ENCODE measurements at places on chromosomes 2 and 18. TPM values are rescaled to one million over a fixed set of nuclear protein-coding genes. Genes with fewer than 3 reads are reported as not detected.

- no peak for DNase-seq
Measured at GRCh38 chr2:183025993-183026392, 12.3 kb downstream of the NCKAP1 start.

- DNase-seq, result no peak
Measured at GRCh38 chr2:12044857-12045256, 298.4 kb downstream of the LPIN1 start.

DOK1 gene
- total RNA-seq, result 20.9 TPM

GRCh38 chr2:43324259-43325106, 98.1 kb upstream of the ZFP36L2 start:
- DNase-seq, result no peak

DNA sequence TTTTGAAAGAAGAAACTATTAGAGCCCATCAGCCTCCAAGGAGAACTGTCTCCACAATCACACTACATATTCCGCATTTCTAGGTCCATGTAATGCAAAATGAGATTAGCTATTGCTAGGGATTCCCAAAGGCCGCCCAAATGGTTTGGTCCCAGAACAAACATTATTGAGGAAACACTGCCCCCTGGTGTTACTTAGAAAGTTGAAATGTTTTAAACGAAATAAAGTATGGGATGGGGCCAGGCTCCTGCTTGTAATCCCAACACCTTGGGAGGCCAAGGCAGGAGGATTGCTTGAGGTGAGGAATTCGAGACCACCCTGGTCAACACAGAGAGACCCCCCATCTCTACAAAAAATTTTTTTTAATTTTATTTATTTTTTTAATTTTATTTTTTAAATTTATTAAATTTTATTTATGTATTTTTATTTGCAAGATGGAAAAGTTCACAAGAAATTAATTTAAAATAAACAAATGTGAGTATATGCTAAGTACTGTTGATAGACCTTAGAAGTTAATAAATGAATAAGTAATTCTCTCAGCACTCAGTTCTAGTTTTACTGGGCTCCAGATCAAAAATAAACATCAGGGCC, 5.5 kb downstream of the NHEJ1 start:
- DNase-seq, result no peak

GRCh38 chr2:21754164-21754788, 630.5 kb downstream of the TDRD15 start:
- DNase-seq, result no peak

GRCh38 chr18:34223164-34223892, 1.4 kb downstream of the NOL4 start:
- DNase-seq, result no peak

GPR45 gene
- total RNA-seq, result not detected

SULT1C2 gene
- 16.3 TPM for total RNA-seq

DNA sequence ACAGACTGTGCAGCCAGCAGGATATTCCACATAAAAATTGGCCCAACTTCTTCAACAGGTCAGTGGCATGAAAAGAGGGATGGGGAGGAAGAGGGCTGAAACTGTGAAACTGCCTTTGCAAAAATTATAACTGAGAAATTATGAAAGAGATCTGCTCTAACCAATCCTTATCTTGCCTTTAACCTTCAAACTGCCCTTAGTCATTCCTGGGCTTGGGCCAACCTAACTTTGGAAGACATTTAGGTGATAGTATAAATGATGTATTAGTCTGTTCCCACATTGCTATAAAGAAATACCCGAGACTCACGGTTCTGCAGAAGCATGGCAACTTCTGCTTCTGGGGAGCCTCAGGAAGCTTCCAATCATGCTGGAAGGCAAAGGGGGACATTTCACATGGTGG, 74.5 kb downstream of the RPL31 start:
- no peak for DNase-seq

DNA sequence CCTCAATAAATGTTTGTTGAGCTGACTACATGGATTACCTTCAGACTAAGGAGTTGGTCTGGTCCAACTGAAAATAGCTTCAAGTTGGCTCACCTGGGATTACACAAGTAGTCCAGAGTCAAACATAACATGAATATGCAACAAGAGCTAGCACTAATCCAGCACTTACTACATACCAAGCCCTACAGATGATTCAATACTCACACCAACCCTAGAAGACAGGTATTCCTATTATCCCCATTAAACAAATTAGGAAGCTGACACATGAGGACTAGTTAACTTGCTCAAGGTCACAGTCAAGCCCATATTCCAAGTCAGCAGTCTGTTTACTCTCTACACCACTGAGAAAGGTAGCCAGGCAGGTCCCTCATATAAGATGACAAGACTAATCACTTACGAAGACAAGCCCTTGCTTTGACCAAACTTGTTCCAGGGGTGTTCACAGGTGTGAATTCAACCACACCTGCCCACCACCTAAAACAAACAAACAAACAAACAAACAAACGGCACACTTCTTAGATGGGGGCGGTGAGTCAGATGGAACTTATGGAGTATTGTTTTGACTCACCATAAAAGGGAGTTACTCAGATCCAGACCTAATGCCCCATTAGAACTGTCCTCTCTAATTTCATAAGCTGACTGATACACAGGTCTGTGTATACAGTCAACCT, 29.1 kb downstream of the TMEM131 start:
- DNase-seq, result no peak

DNA sequence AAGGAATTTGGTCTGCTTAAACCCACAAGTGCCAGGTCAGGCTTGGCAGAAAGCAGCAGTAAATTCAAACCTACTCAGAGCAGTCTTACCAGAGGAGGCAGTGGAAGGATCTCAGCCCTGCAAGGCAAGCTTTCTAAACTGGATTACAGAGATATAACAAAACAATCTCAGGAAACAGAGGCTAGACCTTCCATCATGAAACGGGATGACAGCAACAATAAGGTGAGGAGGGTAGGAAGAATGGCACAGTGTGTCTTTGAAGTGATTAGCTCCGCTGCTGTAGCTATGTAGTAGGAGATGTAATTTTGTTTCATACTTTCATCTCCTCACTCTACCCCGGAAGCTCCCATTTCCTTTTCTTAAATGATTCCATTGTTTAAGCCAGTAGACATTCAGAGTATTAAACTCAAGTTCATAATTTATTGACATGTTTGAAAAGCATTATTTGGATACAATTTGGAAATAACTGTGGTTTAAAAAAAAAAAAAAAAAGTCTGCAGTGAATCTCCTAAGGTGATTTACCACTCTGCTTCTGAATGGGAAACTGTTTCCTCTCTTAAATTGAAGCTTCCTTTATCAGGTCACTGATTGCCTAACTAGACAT, 29.4 kb upstream of the DYSF start:
- DNase-seq, result no peak

TRABD2A gene
- total RNA-seq, result 1.4 TPM

TWSG1 gene
- total RNA-seq, result 40.4 TPM

- no peak for DNase-seq
Measured at GRCh38 chr2:240894006-240894405, 1.9 kb downstream of the MAB21L4 start.

EGR4 gene
- 0.12 TPM for total RNA-seq

DNA sequence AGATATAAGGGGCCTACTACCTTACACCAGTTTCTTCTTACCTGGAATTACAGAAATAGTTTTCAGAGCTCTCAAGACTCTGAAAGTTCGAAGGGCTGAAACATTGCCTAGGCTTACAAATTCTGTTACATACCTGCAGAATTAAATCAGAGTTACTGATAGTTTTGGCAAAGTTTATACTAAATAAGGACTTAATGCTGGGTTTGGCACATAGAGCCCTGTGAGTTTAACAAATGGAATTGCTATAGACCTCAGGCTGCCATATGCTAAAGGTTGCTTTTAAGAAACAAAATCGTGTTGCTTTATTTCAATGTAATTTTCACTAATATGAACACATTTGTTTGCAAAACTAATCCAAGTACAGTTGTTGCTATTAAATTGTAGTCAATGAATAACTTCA, 40.1 kb downstream of the SCN3A start:
- DNase-seq, result no peak

EIF5B gene
- total RNA-seq, result 41.9 TPM

STARD6 gene
- total RNA-seq, result not detected

DNA sequence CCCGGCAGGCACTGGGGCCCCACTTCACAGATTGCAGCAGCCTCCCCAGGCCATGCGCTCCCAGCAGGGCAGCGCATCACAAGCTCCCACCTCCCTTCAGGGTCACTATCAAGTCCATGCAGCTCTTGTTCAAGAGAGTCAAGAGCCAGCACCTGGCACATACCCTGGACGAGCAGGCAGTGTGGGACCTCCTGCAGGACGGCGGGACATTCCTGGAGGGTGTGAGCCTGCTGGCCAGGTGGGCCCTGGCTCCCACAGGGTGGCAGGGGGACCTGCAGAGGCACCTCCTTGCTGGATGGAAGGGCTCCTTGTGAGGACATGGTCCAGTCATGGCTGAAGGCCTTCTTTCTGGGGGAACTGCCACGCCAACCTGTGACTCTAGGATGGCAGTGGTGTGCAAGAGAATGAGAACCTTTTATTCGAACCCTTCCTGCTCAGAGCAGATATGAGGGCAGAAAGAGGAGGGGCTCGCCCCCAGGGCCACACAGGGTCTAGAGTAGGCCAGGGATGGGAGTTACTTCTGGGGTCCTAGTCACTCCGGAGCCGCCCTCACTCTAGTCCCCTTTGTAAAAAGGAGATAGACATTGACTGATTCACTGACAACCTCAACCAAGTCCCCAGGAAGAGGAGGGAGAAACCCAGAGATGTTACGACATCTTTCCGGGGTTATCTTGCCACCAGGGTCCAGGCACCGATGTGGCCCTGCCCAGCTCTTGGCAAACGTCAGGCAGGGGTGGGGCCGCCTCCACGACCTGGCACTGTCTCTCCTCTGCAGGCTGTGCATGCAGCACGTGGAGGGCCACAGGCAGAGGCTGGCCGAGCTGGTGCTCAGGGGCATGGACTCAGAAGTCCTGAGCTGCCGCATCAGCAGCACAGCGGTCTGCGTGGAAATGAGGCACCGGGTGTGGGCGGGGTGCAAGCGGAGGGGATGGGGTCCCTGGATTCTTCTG, 31.3 kb downstream of the HJURP start:
- DNase-seq, result no peak

- DNase-seq, result no peak
Measured at GRCh38 chr2:99190548-99190947, 9.6 kb downstream of the MRPL30 start.
